ENCODE measurements at places on chromosomes 7 and 10.

DNA sequence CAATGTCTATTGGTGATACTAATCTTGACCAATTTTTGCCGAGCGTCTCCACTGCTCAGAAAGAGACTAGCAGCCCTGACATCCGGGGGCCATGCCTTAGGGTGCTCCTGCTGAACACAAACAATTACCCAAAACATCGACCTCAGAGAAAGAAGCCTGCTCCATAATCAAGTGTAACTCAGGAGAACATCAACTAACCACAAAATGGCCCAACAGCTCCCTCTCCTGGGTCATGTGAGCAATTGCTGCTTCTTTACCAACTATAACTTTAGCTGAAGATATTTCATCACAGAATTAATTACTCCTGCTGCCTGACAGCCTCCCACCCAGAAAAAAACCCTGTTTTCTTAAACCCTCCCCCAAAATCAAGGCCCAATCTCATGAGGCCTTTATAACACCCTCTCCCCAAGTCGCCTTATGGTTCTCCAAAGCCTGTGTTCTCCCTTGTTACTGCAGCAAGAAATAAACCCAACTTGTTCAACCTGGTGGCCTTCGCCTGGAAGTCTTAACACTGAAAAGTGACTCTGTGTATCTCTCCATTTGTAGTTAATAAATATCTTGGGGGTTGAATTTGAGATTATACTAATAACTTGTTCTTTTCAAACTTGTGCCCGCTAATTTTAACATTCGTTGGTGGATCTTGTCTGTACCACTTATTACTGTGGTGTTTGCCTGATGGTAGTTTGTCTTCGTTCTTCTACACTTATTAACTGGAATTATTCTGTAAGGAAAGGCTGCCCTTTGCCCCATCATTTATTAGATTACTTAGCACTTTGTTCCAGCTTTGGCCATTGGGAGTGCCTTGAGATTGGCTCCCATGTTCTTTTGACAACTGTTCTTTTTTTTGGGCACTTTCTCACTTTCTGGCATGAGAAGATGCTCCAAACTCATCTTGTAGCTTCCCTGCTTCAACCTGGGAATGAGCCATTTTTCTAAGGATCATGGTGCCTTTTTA, 21.2 kb upstream of the RAMP3 start:
- peak; percentile 64 for DNase-seq

- peak; percentile 43 for DNase-seq
Measured at GRCh38 chr10:26725837-26726727, 28.6 kb downstream of the PDSS1 start.

GRCh38 chr7:70301673-70302185, 703.5 kb downstream of the AUTS2 start:
- DNase-seq: no peak

DNA sequence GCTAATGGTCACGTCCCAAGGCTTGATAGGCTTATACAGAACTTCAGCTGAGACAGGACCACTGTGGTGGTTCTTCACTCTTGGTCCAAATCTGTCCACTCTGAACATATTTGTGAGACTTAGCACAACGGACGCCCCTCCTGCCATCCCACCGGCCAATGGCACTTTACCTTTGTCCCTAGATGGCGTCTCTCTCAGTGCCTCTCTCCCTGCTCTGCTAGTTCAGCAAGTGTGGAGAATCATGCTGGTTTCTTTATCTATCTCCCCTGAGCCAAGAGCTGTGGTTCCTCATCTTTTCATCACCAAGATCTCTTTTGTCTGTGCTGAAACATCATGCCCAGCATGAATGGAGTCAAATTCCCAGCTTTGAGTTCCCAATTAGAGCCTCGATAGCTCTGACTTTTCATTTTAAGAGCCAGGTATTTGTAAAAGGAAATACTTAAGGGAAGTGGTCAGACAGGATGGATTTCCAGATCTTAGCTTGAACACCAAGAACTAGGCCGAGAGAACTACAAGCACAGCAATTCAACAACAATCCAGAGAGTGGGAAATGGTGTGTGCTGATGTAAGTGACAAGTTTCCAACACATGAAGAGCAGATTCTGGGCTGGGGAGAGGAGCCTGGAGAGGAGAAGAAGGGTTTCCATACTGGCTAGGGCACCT, 69.5 kb downstream of the ZNF800 start:
- DNase-seq: no peak

DNA sequence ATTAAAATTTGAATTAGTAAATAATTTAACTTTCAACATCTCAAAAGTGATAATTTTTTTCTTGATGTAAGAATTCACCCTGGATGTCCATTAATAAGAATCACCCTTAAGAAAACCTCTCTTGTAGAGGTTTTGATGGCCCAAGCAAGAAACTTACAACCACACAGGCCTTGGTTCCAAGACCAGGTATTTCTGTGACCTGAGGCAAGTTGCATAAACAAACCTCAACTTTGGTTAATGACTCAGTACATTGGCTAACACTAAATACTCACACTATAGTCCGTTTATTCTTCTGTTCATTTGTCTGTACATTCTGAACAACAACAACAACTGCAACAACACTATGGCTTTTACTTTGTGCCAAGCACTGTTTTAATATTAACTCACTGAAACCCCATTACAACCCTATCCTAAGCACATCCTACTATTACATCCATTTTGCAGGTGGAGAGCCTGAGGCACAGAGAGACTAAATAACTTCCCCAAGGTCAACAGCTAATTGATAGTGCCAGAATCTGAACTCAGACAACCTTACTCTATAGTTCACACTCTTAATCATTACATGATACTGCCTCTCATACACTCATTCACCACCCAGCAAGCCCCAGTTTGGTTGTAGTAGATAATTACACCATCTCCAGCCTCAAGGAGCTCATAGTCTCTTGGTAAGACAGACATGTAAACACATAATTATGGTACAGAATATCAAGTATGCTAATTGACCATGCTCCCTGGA, 6.6 kb downstream of the ANK3 start:
- no peak for DNase-seq

DNA sequence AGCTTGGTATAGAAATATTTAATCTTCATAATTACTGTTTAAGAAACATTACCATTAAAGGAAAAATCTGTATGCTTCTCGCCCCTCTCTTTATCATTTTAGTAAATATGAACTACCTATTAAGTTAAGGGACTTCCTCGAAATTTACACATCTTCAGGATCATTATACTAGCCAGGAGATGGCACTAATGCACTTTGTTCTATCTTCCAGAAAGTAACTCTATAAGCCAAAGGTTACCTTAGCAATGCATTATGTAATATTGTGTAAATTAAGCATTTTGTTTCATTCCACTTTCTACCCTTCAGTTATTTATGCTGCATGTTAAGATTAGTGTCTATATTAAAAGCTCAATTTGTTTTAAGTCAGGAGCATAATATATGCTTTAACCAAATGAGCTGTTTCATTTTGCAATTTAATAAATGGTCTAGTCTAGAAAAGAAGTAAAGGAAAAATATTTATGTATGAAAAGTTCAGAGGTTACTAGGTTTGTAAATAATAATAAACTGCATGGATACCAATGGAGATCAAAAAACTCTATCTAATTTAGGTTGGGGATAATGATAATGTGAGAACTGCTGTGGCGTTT, 128.5 kb downstream of the ANKRD7 start:
- no peak for DNase-seq

DNA sequence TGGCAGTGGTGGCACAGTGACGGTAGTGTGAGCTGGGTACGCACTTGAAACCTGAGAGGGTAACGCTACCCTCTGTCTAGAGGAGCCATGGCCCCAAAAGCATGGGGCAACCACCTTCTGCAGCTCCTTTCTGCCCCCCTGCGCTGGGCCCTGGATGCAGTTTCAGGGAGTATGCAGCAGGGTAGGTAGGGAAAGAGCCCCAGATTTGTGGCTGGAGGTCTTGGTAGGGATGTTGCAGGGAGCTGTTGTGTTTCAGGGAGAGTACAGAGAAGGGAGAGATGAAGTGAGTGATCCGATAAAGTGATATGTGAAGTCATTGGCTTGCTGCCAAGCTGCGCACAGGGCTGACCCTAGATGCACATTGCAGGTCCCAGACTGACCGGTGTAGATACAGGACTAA, 2.7 kb upstream of the PGAM2 start:
- peak; percentile 3 for DNase-seq

- no peak for DNase-seq
Measured at GRCh38 chr7:94276795-94277194, 117.9 kb upstream of the COL1A2 start.

DNA sequence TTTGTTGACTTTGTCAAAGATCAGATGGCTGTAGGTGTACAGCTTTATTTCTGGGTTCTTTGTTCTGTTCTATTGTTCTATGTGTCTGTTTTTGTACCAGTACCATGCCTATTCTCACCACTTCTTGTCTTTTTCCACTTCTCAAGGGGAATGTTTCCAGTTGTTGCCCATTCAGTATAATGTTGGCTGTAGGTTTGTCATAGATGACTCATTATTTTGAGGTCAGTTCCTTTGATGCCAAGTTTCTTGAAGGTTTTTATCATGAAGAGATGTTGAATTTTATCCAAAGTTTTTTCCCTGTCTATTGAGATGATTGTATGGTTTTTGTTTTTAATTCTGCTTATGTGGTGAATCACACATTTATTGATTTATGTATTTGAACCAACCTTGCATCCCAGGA, 216.7 kb upstream of the RNF32 start:
- DNase-seq: no peak

GRCh38 chr10:46042527-46042926, 3.5 kb downstream of the MSMB start:
- DNase-seq: no peak

DNA sequence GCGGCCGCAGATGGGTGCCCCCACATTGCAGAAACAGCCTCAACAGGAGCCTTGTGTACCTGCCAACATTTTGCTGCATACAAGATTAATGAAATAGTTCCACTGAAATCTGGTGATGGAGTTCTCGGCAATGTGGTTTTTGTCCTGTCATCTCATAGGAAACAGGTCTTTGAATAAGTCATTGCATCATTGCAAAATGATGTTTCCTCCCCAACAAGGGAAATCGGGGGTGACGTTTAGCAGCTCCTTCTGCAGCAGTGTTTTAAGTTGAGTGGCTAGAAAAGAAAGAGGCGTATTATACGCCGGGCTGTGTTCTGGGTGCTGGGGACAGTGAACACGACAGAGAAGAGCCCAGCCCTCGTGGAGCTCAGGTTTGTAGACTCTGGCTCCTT, 177.0 kb downstream of the PRKAG2 start:
- no peak for DNase-seq

GRCh38 chr7:17447728-17448478, 149.5 kb downstream of the AHR start:
- no peak for DNase-seq

GRCh38 chr7:82382276-82382675, 61.3 kb downstream of the CACNA2D1 start:
- no peak for DNase-seq

DNA sequence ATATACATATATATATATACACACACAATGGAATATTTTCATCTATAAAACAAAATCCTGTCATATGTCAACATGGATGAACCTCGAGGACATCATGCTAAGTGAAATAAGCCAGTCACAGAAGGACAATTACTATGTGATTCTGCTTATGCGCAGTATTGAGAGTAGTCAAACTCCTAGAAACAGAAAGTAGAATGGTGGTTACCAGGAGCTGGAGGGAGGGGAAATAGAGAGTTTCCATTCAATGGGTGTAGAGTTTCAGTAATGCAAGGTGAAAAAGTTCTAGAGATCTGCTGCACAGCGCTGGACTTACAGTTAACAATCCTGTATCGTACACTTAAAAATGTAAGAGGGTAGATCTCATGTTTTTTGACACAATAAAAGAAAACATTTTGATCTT, 181.9 kb downstream of the CDCA7L start:
- DNase-seq: no peak

DNA sequence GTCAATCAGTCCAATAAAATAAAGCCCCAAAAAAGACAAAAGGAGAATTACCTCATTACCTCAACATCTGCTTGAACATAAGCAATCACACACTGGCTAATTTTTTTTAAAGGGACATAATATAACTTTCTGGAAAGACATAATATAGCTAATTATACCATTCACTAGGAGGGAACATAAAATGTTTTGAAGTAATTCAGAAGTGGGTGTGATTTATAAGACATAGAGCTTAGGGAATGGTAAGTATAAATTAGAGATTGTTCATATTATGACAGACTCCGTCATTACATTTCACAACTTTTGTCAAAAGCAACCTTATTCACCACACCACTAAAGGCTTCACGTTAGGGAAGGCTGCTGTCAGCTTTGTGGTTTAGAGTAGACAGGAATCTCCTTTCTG, 3.8 kb downstream of the SHTN1 start:
- no peak for DNase-seq

DNA sequence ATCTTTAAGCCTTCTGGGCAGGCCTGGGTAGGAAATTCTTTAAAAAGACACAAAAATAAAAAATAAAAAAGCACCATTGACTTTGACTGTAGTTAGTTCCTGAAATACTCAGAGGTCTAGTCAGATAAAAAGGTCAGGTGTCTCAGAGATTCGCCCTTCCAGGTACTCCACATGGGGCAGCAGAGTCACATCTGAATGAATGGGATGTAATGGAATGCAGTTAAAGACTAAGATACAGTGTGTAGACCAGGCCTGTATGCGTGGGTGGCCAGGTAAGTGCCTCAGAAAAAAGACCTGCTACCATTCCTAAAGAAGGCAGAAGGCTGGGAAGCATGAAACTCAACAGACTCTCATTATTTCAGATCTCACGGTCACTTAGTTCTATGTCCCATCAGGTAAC, 68.6 kb upstream of the SEM1 start:
- no peak for DNase-seq

GRCh38 chr7:34338961-34339526, 319.0 kb upstream of the NPSR1 start:
- no peak for DNase-seq

DNA sequence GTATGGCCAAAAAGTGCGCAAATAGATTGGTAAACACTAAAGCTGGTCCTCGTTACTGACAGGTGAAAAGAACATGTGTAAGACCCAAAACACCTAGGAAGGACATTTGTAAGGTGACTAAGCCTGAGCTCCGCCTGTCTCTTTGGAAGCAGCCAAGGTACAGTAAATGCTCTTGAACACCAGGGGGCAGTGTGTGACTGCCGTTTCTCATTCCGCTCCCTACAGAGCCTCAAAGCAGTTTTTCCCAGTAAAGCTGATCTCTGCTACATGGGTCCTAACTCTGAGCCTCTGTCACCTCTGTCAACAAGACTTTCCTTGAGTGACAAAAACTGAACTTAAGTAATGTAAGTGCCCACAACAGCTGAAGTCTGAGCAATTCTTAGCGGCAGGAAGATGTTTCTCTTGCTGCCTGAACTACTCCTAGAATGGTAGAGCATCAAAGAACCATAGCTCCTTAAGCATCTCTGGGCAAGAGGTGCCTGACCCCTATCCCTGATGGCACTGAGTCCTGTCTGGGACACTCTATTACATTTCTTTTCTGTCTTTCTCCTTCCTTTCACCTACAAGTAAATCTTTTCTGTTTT, 238.0 kb upstream of the INHBA start:
- peak; percentile 54 for DNase-seq

GRCh38 chr7:23343806-23344475, 44.8 kb downstream of the MALSU1 start:
- no peak for DNase-seq

GRCh38 chr7:72265071-72265904, 146.8 kb downstream of the CALN1 start:
- no peak for DNase-seq
